ENCODE measurements at places on chromosomes 11 and 22. TPM values are rescaled to one million over a fixed set of nuclear protein-coding genes. Genes with fewer than 3 reads are reported as not detected.

Gene DBX1
- total RNA-seq, result not detected

Gene NTM
- total RNA-seq, result 43.3 TPM

Gene DMC1
- total RNA-seq, result 4.2 TPM

Gene OR8K1
- not detected for total RNA-seq

Gene SSTR3
- total RNA-seq, result not detected

Gene FIBIN
- 2.3 TPM for total RNA-seq

Gene CLDN5
- total RNA-seq, result 2.8 TPM

Gene ASCL2
- total RNA-seq, result not detected

Gene MEI1
- 1.7 TPM for total RNA-seq

Gene CRYBB3
- not detected for total RNA-seq

Gene TECTA
- total RNA-seq, result 0.85 TPM

Gene SCGB1C1
- not detected for total RNA-seq

Gene MYO18B
- under 0.01 TPM for total RNA-seq

Gene OR8G5
- not detected for total RNA-seq

Gene TRIM49C
- not detected for total RNA-seq

Gene ANGPTL5
- total RNA-seq, result 0.28 TPM

Gene OR10A2
- not detected for total RNA-seq

Gene MMP12
- not detected for total RNA-seq

Gene CCDC188
- total RNA-seq, result 0.38 TPM

Gene NAV2
- total RNA-seq, result 6.8 TPM

Gene C11orf87
- total RNA-seq, result under 0.01 TPM

All from regular cardiac myocyte (primary cell).